ENCODE measurements at places on chromosomes 1 and 21.
A peak's percentile ranks its signal among the peaks of the same experiment; 100 is the strongest.

GRCh38 chr21:41666641-41667081, 100.2 kb downstream of the RIPK4 start:
- DNase-seq: no peak

DNA sequence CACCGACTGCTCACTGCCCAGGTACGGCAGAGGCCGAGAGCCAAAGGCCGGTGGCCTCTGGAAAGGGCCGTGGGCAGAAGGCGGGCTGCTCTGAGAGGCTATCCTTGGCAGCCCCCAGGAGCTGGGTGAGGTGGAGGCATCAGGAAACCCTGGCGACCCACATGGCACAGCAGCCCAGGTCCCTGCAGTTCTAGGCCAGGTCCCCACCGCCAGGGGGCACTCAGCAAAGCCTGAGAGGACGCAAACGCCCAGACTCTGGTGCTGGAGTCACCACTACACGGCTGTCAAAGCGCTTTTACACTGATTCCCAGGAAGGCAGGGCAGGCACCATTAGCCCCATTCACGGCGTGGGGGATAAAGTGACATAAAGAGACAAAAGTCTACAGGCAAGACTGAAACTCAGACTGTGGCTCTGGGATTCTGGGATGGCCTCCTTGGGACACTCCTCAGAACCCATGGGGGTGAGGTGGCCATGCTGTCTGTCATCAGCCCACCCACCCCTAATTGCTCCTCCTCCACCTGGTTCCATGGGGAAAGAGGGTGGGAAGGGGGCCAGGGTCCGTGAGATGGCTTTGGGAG, 4.9 kb downstream of the PLEKHG5 start:
- DNase-seq: peak; percentile 90

DNA sequence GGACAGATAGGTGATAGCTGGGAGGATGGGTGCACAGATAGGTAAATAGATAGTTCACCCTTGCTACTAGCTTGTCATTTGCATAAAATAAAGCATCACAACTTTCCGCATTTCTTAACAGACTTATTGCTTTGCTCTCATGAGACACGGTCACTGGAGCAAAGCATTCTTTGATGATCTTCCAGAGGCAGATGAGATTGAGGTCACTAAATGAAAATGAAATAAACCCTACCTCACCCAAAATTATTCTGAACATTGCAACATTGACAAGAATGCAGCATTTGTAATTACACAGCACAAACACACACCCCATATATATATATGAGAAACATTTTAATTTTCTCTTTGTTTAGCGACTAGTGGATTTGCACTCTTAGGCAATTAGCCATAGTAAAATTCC, 107.6 kb downstream of the SNX7 start:
- no peak for DNase-seq

- DNase-seq: no peak
Measured at GRCh38 chr1:79198832-79199231, 192.3 kb upstream of the ADGRL4 start.

DNA sequence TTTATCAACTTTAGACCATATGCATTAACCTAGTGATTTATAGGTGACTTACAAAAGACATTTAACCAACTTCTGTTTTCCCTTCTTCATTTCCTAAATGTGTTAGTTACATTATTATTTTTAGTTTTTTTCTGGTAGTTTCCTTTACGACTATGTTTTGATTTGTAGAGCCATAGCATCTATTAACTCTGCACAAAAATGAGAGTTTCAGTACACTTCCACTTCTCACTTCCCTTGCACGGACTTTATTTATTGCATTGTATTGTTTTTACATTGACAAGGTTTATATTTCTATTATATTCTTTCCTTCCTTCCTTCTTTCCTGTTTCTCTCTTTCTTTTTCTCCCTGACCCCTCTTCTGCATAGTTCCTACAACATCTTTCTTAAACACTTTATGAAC, 14.7 kb downstream of the PKN2 start:
- no peak for DNase-seq
